Lung (tissue), 17 donors: ENCODE measurements at places on chromosomes 16 and 17.
A peak's percentile ranks its signal among the peaks of the same experiment; 100 is the strongest.

DNA sequence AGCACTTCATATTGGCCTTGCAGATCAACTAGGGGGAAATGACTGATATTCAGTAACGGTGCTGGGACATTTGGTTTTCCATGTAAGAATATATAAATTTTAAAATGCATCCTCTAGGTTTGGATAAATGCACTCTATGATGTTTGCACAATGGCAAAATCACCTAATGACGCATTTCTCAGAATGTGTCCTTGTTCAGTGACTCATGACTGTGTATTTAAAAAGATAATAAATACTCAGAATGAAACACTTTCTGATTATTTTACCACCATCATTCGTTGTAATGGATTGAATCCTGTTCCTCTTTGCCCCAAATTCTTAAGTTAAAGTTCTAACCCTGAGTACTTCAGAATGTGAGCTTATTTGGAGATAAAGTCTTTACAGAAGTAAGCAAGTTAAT is 17.2 kb upstream of the ADGRG1 start:
- H3K4me3 ChIP-seq = no peak overlapping the region
- peaks cover 5% of the 10 kb centered on the region for H3K4me1 ChIP-seq
- H3K27ac ChIP-seq = no peak overlapping the region
- no peak for DNase-seq

DNA sequence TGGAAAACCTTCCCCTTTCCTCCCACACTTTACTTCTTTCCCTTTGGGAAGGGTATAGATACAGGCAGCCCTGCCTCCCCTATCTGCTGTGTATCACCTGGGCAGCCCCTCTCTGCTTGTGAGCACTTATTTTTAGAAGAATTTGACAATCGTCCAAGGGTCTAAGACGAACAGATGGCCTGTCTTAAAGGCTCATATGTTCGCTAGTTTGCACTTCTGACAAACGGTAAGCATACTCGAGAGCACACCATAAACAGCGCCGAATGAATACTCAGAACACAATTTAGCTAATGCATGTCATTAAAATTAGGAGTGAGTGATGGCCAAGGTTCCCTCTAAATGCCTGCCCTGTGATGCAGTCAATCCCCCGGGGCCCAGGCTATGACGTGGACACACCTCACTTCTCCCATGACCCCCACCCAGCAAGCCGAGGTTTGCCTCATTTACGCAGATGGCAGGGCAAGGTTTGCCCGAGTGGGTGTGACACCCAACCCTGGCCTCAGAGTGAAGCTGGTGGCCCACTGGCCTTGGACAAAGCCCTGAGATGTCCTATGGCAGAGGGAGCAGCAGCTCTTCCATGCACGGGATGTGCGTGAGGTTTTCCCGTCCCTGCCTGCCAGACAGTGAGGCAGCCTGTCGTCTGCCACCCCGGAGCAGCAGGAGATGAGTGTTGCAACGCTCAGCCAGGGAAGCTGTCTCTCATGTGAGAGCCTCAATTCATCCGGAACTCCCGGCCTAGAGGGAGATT is 125.2 kb downstream of the C16orf78 start:
- no peak overlapping the region for H3K4me3 ChIP-seq
- H3K27ac ChIP-seq = no peak overlapping the region
- H3K36me3 ChIP-seq = peaks cover 10% of the 10 kb centered on the region
- no peaks in the 10 kb centered on the region for H3K27me3 ChIP-seq

DNA sequence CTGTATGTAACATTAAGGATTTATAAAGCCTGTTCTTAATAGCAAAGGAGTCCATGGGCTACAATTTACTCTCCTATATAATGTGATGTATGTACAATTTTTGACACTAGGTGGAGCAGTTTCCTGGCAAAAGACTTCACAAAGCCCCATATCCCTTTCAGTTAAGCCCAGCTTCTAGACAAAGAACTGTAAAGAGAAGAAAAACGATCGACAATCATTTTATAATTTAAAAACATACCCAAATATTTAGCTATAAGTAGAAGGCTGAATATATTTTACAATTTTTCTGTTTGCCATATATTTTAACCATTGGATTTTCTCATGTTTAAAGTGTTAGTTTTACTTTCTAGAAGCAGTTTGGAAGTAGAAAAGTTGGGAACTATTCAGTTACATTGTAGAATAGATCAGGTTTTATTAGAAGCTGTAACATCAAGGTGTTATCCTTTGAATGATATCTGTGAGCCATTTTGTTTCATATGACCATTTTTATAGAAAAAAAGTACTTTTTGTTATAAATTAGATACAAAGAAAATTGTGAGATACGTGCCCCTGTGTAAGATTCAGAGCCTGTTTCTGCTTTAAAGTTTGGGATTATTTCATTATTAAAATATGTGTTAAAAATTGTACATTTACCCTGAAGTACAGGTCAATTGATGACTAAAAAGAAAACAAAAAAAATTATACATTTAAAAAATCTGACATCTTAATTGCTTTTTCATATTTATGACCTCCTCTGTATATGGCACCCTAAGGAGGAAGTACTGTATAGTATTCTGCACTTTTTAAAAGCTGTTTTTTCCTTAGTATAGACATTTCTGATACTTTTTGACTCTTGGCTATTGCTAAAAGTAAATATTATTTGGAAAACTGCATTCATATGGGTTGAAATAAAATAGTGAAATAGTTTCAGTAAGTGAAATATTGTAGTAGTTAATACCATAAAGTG is 46.3 kb downstream of the VMP1 start:
- peak; percentile 96 for DNase-seq
- no peak overlapping the region for H3K27ac ChIP-seq
- H3K4me3 ChIP-seq = no peak overlapping the region

DNA sequence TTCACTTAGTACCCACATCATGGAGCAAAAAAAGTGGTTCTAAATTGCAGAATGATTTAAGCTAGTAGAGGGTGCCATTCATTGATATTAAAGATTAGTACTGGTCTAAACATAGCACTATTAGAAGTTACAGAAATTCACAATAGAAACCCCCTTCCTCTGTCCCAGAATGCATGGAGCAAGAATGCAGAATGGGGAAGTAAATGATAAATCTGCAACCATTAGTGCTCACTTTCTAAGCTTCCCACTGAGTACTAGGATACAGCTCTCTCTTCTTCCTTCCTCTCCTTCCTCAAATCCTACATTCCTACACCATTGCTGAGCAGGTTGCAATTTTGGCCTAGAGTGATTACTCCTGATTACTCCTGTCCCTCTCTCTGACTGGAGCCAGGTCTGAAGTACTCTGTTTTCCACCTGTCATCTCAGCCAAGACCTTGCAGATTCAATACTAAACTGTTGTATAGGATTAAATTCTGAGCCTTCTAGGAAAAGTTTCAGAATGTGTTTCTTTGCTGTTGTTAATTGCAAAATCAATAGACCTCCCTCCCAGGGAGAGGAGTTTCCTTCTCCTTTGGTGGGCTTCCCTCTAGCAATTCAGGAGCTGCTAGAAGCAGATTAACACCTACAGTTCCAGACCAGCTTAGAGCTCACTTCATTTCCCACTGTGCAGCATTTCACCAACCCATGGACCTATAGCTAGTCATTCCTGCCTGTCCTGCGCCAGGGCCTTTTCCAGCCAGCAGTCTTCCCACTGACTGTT is 165.5 kb upstream of the TBX2 start:
- no peak overlapping the region for H3K4me3 ChIP-seq
- no peaks in the 10 kb centered on the region for H3K36me3 ChIP-seq
- H3K27ac ChIP-seq = no peak overlapping the region
- no peak for DNase-seq

DNA sequence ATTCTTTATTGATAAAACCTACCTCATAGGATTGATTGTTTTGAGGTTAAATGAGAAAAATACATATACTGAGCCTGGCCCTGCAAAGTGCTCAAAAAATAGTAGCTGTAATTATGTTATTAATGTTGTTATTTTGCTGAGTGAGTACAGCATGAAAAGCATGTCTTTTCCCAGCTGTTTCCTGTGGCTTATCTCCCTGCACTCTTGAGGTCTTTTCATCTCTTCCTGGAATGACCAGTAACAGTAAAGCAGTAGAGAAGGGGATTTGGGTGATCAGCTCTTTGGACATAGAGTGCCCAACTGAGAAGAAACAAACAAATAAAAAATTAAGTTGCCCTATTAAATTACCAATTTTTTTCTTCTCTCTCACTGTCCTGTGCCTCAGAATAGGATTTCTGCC is 53.7 kb downstream of the NFAT5 start:
- no peaks in the 10 kb centered on the region for H3K27me3 ChIP-seq
- H3K36me3 ChIP-seq = peaks cover 3% of the 10 kb centered on the region
- H3K27ac ChIP-seq = peak overlapping the region; percentile 16
- H3K4me3 ChIP-seq = no peak overlapping the region
- H3K4me1 ChIP-seq = no peaks in the 10 kb centered on the region

- H3K4me3 ChIP-seq = no peak overlapping the region
- H3K27ac ChIP-seq = no peak overlapping the region
- no peaks in the 10 kb centered on the region for H3K36me3 ChIP-seq
- H3K4me1 ChIP-seq = no peaks in the 10 kb centered on the region
- H3K27me3 ChIP-seq = no peaks in the 10 kb centered on the region
Observed at GRCh38 chr17:8806253-8806925, 7.2 kb upstream of the MFSD6L start.

GRCh38 chr16:36336-36984 is 16.9 kb downstream of the POLR3K start:
- no peaks in the 10 kb centered on the region for H3K36me3 ChIP-seq
- no peak for DNase-seq
- H3K4me3 ChIP-seq = no peak overlapping the region

- peaks cover 7% of the 10 kb centered on the region for H3K4me1 ChIP-seq
- H3K36me3 ChIP-seq = no peaks in the 10 kb centered on the region
- no peak overlapping the region for H3K27ac ChIP-seq
Observed at GRCh38 chr16:69223882-69224281, 36.9 kb downstream of the SNTB2 start.

GRCh38 chr17:65487161-65487560 is 74.3 kb downstream of the AXIN2 start:
- no peaks in the 10 kb centered on the region for H3K36me3 ChIP-seq
- H3K4me3 ChIP-seq = no peak overlapping the region
- DNase-seq = no peak
- H3K4me1 ChIP-seq = peaks cover 1% of the 10 kb centered on the region
- no peaks in the 10 kb centered on the region for H3K27me3 ChIP-seq

- no peak for DNase-seq
- H3K4me1 ChIP-seq = no peaks in the 10 kb centered on the region
- H3K27ac ChIP-seq = no peak overlapping the region
- no peaks in the 10 kb centered on the region for H3K27me3 ChIP-seq
- no peaks in the 10 kb centered on the region for H3K36me3 ChIP-seq
- H3K4me3 ChIP-seq = no peak overlapping the region
Observed at GRCh38 chr16:88960516-88960915, 16.5 kb downstream of the CBFA2T3 start.

DNA sequence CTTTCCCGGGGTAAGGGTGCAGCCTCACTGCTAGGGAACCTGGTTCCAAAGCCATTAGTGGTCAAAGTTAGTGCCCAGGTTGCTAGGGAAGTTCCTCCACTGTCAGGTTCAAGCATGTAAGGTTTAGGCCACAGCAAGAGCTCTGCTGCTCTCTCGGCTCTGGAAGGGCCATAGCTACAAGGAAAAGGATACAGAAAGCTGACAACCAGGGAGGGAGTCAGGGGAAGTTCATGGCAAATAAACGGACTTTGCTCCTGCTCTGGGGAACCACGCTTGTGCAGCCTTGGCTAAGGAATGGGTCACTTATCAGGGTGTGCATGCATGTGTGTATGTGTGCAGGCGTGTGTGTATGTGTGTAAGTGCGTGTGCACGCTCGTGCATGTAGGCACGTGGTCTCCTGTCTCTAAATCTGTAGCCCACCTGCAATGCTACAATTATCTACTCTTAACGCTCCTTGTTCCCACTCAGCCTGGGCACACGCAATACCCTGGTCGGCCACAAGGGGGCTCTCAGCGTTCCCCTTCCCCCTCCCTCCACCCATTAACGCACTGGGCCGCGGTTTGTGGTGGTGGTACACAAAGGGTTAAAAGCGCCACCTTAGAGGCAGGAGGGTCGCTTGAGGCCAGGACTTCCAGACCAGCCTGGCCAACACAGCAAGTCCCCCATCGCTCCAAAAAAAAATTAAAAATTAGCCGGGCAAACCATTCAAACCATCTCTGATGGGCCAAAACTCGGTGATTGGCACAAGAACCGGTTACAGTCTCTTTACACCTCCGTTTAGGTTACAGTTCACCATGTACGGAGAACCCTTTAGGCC is 48.4 kb upstream of the KDM8 start:
- H3K36me3 ChIP-seq = no peaks in the 10 kb centered on the region
- H3K4me3 ChIP-seq = no peak overlapping the region
- H3K27me3 ChIP-seq = no peaks in the 10 kb centered on the region
- no peak overlapping the region for H3K27ac ChIP-seq
- peak; percentile 42 for DNase-seq

DNA sequence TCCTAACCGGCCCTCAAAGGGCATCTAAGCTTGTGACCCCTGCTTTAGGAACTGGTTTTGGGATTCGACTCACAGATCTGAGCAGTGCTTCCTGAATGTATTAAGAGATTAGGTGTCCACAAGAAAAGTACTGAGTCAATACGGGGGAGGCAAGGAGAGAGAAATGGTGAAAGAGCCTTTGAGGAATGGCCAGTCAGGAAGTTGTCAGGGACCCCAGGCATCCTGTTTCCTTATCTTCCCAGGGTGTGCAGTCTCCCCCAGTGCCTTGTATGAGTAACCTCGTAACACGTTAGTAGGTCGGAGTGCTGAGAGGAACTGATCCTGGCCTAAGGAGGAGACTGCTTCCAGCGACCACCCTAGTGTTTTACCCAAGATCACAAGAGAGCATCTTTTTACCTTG is 16.4 kb upstream of the TMED6 start:
- no peak overlapping the region for H3K27ac ChIP-seq
- H3K4me1 ChIP-seq = no peaks in the 10 kb centered on the region
- no peak overlapping the region for H3K4me3 ChIP-seq
- DNase-seq = no peak

DNA sequence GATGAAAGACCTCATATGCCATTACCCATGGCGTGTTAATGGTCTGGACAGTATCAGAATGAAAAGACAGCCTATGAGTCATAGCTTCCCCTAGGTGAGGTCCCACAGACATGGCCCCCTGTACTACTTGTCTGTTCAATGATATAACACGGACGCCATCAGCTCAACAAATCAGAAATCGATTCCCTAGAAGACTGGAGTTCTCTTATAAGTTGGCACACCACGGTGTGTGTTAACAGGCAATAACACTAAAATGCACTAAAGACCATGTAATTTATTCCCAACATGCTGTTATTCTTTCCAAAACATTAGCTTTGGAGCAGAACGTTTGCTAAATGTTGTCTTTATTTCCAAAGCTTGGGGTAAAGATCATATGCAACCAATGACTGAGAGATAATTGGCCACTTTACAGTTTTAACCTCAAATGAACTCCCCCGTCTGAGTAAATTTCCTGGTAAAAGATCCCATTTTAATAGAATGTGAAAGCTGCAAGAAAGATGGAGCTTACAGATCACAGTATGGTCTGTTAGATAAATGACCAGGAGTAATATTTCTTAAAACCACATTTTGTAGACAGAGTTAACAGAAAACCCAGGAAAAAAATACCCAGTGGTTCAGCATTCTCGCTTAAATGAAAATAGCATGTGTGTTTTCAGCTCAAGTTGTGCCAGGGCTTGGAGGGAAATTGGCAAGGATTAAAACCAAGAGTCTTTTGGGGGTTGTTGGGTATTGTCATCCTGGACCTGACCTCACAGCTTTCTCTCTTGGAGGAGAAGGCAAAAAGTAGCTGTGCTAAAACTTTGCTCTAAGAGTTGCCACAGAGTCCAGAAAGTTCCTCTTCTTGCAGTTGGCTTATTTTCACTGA is 65.9 kb downstream of the PCTP start:
- no peak for DNase-seq
- no peak overlapping the region for H3K27ac ChIP-seq
- no peak overlapping the region for H3K4me3 ChIP-seq
- H3K36me3 ChIP-seq = no peaks in the 10 kb centered on the region
- no peaks in the 10 kb centered on the region for H3K4me1 ChIP-seq
